Left renal cortex interstitium (tissue), 4 donors: ENCODE measurements at places on chromosomes 4 and X. TPM values are rescaled to one million over a fixed set of nuclear protein-coding genes. Genes with fewer than 3 reads are reported as not detected.

DNA sequence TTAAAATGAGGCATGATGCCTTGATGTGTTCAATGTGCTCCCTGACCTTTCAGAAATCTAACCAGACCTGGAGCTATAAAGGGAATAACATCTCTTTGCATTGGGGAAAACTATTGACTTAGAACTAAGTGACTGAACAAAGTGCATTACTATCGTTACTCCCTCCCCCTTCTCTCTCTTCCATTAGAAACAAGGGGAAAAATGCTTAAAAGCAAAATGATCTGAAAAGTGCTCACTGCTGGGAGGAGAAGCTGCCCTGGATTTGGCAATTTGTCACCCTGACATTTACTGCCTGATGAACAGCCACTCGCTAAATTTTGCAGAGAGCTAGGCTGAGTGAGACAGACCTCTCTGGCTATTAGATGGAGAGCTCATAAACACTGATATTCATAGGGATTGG, 48.6 kb upstream of the PARM1 start:
- DNase-seq, result peak; percentile 7

The RENBP gene
- 20.4 TPM for polyA plus RNA-seq

The CXCL1 gene
- 0.28 TPM for polyA plus RNA-seq

The NLGN3 gene
- polyA plus RNA-seq, result 4.9 TPM

GRCh38 chrX:42778096-42778495, at the start of gene PPP1R2C:
TSS of gene PPP1R2C (minus strand) at chrX:42778163. CDS start at chrX:42778079, 84 bp downstream.
- no peak for DNase-seq
